WERI-Rb-1 (cell line): ENCODE measurements at places on chromosomes 12 and 14.

DNA sequence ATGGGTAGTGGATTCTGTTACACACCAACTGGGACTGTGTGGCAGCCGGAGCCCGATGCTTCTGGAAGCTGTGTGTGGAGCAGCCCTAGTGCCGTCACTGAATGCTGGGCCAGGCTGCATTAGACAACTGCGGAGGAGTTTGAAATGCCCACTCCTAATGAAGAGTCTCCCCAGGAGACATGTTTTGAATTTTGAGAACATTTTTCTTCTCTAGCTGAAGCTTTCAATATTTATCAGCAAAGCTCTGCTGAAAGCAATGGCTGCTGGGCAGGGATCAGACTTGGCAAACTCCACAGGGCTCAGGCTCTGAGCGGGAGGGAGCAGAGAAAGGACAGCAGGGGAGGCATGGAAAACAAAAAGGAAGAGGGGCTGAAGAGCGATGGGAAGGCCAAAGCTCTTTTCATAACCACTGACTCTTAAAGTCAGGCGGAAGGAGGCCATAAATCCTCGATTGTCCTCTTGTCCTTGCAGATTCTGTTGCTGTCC lies 189.1 kb downstream of the MON2 start:
- DNase-seq: no peak

GRCh38 chr14:101358320-101359125 lies 202.8 kb upstream of the DIO3 start:
- DNase-seq: no peak

GRCh38 chr14:91420686-91421085 lies 3.1 kb upstream of the CCDC88C start:
- no peak for DNase-seq

DNA sequence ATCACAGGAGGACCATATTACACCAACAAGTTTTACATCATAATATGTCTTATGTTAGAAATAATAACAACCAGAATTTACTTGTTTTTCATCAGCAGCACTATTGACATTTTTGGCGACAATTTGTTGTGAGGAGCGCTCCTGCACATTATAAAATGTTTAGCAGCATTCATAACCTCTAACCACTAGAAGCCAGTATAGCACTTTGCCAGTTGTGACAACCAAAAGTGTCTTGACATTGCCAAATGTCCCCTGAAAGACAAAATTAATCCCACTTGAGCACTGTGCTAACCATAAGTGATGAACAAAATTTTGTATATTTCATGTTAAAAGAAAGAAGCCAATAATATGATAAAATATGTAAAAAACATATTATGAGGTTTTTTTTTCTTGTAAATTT lies 356.9 kb upstream of the LMO3 start:
- no peak for DNase-seq

- DNase-seq: no peak
Measured at GRCh38 chr12:88310069-88310468, 168.0 kb downstream of the TMTC3 start.

DNA sequence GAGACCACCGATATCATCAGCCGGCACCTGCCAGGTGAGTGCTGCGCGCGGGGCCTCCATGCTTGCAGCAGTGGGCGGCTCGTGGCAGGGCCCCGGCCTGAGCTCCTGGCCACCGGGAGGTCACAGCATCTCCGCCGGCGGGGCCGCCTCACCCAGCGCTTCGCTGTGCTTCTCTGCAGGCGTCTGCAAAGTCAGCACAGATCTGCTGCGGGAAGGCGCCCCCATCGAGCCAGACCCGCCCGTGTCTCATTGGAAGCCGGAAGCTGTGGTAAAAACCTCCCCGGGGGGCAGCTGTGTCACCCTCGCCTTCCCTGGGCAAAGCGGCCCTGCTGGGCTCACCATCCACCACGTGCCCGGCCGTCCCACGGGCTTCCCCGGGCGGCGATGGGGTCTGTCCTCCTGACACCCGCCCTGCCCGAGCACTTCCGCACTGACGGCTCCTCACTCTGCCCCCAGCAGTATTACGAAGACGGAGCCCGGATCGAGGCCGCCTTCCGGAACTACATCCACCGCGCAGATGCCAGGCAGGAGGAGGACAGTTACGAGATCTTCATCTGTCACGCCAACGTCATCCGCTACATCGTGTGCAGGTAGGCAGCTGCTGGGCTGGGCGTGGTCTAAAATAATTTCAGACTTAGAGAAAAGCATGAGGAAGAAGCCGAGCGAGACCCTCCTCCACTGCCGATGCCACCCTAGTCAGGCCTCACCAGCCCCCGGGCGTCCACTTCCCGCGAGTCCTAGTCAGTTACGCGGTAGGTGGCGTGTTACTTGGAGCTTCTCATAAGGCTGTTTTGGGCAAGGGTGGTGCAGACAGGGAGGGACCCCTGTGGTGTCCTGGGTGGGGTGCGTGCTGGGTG lies 7.1 kb downstream of the PGAM5 start:
- DNase-seq: no peak

- DNase-seq: no peak
Measured at GRCh38 chr12:70847871-70848270, 72.7 kb downstream of the PTPRR start.

- DNase-seq: no peak
Measured at GRCh38 chr12:105110851-105111250, 3.3 kb downstream of the WASHC4 start.

DNA sequence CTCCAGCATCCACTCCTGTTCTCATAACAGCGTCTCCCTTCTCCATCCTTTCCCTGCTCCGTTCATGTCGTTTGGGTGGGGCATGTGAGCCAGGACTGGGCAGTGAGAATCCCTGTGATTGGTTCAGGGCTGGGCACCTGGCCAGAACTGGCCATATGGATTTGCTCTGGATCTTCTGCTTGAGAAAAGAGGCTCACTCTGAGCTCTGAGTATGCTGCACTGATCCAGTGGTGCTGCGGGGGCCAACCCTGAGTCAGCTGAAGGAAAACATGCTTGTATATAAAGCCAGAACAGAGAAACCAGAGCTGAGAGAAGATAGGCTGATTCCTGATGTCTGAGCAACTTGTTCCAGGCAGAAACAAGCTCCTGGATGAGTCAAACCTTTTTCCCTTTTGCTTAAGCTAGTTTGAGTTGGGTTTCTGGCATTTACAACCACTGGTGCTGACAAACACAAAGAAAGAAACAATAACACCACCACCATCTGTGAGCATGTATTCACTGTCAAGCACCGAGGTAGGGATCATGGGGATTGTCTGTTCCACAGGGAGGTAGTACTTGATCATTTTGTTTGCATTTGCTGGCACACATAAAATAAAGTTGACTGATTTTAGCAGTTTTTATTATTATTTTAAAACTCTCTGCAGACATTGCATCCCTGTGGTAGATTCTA lies 14.0 kb upstream of the HPD start:
- DNase-seq: peak; percentile 53

DNA sequence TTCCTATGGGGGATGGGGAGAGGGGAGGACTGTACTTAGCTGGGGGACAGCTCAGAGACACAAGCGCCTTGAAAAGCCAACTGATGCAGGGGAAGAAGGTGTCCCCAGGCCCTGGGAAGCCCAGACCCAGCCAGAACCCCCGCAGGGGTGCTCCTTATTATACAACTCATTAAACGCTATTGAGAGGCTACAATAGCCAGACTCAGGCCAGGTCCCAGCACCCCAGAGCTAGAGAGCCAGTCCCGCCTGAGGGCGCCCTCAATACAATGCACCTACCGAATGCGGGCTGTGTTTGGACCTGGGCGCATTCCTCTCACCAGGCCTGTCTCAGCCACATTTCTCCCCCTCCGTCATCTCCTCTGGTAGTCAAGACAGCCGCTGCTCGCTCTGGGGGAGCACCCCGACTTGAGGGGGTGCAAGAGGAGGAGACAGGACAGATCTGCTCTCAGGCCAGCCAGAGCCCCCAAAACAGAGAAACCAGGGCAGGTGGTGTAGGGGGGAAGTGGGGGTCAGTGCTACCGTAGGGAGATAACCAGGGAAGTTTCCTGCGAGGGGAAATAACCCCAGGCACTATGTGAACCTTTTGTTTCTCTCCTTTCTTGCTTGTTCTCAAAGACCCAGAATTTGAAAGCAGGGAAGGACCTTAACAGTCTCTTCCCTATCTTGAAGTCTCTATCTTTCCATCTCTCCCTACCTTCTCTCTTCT lies 6.1 kb upstream of the ASIC1 start:
- DNase-seq: no peak

DNA sequence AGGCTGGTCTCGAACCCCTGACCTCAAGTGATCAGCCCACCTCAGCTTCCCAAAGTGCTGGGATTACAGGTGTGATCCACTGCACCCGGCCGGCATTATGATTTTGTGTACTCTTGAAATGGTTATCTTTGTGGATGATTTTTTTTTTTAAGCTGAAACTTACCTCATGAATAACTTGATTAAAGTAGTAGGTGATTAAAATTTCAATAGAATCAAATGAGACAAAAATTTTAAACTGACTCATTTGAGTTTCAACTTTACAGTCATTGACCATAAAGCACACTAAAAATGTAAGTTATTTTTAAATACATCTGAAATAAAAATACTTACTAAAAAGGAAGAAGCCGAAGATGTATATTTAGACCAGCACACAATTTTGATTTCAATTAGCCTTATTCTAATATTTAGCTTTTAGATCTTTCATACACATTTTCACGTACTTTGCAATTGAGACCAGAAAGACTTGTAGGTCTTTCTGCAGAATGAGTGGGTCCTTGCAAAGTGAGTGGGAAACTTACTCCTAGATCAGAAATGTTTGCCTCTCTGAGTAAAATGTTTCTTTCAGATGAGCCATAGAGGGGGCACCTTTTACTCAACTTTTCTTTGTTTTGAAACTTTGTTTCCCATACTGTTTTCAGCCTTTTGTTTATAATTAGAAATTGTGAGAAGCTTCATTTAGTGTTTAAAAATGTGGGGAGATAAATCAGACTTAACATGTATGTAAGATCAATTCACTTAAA lies 34.2 kb downstream of the TMPO start:
- DNase-seq: no peak

- DNase-seq: no peak
Measured at GRCh38 chr12:8156845-8157244, at the start of gene ZNF705A. ZNF705A (plus strand) TSS chr12:8157015; CDS start chr12:8172626, 15,611 bp downstream.

- no peak for DNase-seq
Measured at GRCh38 chr12:119613319-119613936, 19.9 kb downstream of the TMEM233 start.

GRCh38 chr14:38078393-38078792 lies 129.3 kb upstream of the SSTR1 start:
- DNase-seq: no peak

DNA sequence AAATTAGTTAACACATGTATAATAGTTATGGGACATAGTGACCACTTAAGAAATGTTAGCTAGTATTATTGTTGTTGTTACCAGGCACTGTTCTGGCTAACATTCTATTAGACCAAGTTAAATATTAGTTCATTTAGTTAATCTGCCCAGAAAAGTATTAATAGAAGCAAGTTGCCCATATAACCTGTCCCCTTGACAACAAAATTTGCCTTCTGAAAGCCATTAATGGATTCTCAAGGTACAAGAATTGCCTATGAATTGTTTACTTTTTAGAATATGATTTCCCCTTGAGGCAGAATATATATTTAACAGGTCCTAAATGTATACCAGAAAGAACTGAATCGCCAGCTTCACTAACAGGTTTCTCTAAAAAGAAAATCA lies 167.3 kb upstream of the TMCC3 start:
- DNase-seq: no peak

GRCh38 chr12:42924482-42924881 lies 334.9 kb upstream of the PRICKLE1 start:
- DNase-seq: no peak

DNA sequence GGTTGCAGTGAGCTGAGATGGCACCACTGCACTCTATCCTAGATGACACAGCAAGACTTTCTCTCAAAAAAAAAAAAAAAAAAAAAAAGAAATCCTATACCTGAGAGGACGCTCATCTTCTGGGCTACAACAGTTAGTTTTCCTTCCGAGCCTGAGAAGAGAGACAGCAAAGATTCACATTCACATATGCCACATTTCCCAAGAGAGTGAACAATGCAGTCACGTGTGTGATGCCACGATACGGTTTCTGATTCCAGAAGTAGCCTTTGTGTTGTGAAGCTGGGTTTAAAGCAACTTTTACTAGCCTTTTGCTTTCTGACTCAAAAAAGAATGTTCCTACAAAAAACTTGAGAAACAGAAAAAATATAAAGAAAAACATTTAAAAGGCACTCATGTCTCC lies 19.5 kb downstream of the GCN1 start:
- DNase-seq: no peak
